ENCODE measurements at places on chromosomes 3 and 15.
A peak's percentile ranks its signal among the peaks of the same experiment; 100 is the strongest.

DNA sequence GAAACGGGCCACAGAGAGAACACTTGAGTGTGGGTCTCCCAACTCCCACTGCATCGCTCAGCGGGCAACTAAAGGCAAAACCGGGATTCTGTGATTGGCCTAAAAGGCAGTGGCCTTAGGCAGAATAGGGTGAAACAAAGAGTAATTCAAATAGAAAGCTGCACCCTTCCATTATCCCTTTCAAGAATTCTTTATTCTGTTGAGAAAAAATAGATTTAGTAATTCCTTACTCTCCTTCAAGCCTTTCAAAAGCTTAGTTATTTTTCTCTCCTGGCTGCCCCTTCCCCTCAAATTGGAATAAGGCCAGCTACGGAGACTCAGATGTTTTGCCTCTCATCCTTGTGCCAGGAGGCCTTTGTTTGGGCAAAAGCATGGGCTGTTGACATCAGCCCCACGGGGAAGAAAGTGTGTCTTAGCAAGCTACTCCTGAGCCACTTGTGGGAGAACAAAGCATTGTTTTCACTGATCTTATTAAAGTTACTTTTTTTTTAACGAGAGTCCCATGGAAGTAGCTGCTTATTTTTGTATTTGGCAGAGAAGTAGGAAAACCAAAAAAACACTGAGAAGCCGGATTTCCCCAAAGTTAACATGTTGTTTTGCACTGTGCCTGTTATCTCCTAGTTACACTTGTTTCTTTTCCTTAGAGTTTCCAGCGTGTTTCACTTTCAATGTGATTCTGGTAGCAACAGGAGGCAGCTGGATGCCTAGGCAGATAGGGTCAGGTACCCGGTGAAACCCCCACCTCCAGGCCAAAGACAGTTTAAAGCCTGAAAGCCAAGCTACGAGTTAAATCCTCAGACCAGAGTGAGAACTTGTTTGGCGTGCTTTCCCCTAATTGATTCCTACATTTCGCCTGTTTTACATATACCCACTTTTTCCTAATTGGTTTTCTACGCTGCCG lies 2.2 kb downstream of the ST6GAL1 start:
- no peak for DNase-seq

DNA sequence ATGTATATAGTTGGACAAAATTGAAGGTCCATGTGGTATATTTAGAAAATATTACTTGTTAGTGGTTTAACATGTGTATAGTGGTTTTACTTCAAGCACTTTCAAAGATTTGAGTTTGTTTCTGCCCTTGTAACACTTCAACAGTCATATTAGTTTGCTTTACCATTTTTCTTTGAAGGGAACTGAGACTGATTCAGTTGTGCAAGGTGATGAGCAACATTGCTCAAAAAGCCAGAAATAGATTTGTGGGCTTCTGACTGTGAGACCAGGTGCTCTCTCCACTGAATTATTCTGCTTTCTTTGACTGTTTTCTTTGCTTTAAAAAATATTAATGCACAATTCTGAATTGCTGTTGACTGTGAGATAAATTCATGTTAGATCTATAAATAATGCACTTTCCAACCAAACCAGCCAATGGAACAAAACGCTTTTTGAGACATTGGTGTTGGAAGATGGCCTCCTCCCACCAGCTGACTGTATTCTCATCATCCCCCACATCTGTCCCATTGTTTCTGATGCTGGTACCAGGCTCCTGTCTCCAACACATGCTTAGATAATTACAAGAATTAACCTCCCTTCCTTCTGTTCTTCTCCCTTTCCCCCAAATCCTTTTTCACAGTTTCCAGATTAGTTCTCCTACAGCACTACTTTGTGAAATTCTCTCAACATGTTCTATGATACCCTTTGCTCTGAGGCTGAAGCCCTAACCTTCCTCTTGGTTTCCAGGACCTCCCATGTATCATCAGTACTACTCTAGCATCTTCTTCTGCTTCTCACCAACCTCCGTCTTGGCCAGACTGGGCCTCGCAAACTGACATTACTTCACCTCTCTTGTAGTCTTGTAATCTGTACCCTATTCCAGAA lies 27.9 kb downstream of the PLCL2 start:
- DNase-seq: peak; percentile 48

- DNase-seq: no peak
Observed at GRCh38 chr3:147369661-147370123, 36.7 kb downstream of the ZIC4 start.

- no peak for DNase-seq
Observed at GRCh38 chr3:37456270-37456708, 281.9 kb upstream of the LRRFIP2 start.

DNA sequence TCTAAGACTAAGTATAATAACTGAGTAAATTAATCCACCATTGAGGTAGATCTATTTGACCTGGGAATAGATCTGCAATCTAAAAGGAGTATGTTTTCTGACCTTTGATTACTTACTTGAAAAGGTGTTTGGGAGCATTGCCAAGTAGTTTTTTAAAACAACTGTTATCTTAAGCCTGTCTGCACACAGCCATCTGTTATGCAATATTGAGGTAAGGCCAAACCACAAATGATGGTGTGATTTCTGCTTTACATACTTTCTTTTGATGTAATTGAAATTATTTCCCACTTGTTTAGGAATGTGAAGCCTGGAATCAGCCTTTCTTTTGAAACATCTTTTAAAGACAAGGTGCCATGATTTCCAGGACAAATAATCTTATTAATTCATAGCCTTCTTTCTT lies 274.0 kb downstream of the BBX start:
- no peak for DNase-seq

GRCh38 chr3:43388915-43389314 lies 102.6 kb downstream of the SNRK start:
- no peak for DNase-seq

GRCh38 chr3:89876116-89876515 lies 768.7 kb downstream of the EPHA3 start:
- DNase-seq: no peak
